ENCODE measurements at places on chromosomes 3 and 15.

DNA sequence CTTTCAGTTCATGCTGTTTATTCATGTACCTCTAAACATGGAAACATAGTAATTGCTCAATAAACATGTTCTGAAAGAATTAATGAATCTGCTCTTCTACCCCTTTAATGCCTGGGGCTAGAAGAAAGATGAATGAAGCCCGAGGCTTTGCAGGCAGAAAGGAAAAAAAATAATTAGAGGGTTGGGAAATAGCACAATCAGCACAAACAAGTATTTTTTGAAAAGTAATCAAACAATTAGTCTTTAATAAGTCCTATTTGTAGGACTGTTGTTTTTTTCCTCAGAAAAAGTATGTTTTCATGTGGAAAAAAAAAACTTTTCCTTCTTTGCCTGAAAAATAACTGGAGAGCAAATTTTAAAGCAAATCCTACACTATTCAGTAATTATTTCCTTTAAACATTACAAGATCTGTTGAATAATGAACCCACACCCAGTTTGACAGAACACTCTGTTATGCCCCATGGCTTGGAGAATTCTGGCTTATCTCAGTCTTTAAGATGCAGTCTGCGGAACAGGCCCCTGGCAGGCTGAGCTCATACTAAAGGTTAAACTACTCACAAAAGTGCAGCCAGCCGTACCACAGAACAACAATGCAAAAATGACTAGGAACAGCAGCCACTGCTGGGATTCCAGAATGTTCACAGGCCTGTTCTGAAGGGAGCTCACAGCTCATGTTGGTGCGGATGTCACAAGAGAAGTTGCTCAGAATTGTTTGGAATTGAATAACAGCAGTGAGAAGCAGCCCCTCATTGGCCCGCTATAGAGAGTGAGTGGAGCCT, 79.2 kb downstream of the ABI3BP start:
- no peak for ATAC-seq

- ATAC-seq = no peak
These were observed 64.8 kb upstream of the LMCD1 start for GRCh38 chr3:8436661-8437287.

GRCh38 chr15:34043813-34044212, 4.8 kb upstream of the AVEN start:
- no peak for ATAC-seq

GRCh38 chr15:78921940-78922339, 22.9 kb downstream of the CTSH start:
- ATAC-seq = no peak

- no peak for ATAC-seq
These were observed 255.6 kb upstream of the NECTIN3 start for GRCh38 chr3:110816008-110816407.

GRCh38 chr3:54079730-54080325, 42.5 kb upstream of the CACNA2D3 start:
- no peak for ATAC-seq

DNA sequence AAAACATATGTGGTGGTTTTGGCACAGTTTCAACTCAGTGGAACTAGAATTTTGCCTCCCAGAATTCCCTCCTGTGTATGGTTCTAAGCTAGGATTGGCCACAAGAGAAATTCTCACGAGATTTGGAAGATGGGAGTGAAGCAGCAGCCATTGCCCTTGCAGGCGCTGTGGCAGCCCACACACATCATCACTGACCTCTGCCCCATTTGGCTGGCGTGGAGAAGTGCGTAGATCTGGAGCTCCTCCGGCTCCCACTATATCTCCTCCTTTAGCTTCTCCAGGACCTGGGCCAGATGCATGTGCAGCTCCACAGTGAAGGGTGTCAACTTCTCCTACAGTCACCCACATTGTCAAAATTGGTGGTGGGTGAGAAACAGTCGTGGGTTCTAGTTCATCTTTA, 199.6 kb downstream of the EFHB start:
- ATAC-seq = no peak

DNA sequence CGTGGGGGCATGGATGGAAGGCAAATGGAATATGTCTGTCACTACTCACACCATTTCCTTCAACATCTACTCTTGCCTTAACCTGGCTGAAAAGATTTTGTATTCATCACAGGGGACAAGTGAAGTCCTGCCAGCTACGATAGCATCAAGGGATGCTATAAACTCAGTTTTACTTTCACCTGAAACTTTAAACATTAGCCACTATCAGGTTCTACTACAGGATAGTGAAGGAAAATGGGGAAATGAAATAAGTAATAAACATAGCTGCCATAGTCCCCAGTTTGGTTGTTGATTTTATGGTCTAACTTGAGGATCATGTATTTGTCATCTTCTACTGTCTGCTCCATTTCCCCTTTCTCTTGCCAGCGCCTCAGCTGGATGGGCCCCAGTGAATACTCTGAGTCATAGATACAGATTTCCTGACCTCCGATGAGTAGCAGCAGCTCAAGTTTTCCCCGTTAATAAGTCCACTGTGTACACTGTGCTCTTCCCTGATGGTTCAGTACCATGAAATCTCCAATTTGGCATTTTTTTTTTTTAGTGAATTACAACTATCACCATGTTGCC, 338.2 kb upstream of the SLCO3A1 start:
- no peak for ATAC-seq

GRCh38 chr3:123722021-123722420, 137.2 kb upstream of the HACD2 start:
- ATAC-seq = no peak

DNA sequence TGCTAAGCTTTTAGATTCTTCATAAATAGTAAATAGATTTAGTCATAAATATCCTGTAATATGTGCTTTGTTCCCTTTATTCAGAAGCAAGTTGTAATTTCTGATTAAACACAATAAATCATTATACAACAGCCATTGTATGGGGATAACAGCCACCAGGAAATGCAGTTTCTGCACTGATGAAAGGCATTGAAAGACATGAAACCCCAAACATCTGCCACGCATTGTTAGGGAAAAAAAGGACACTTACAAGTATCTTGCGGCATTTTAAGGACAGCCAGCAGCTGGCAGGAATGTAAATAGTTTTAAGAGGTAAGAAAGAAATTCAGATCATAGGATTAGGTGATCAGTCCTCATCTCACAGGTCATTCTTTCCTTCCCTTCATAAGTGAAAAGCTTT, 801.1 kb upstream of the LMCD1 start:
- peak; percentile 48 for ATAC-seq

DNA sequence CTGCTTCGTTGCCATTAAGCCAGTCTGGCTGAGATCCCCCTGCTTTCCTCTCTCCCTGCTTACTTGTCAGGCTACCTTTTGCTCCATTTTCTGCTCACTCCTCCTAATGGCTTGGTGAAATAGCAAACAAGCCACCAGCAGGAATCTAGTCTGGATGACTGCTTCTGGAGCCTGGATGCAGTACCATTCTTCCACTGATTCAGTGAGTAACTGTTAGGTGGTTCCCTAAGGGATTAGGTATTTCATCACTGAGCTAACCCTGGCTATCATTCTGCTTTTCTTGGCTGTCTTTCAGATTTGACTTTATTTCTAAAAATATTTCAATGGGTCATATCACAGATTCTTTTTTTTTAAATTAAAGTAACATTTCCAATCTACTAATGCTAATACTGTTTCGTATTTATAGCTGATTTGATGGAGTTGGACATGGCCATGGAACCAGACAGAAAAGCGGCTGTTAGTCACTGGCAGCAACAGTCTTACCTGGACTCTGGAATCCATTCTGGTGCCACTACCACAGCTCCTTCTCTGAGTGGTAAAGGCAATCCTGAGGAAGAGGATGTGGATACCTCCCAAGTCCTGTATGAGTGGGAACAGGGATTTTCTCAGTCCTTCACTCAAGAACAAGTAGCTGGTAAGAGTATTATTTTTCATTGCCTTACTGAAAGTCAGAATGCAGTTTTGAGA, 25.0 kb downstream of the CTNNB1 start:
- no peak for ATAC-seq

Data from motor neuron (in vitro differentiated cells).